ENCODE measurements at places on chromosomes 16 and 17.

DNA sequence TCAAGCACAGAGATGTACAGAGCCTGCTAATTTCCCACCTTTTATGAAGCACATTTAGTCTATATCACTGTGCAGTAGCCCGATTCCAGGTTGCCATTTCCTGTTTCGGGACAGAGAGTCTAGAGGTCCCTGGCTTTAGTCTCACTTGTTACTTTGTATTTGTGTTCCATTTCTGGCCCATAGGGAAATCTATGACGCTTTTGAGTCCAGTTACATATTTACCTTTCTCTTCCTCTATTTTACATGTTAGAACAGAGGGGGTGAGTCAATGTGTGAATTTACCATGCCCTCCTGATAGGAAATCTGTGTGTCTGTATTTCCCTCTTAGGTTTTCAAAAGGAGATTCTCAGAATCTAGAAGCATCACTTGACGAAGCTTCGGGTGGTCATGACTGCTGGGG, 227.1 kb upstream of the ZFHX3 start:
- no peak for DNase-seq

DNA sequence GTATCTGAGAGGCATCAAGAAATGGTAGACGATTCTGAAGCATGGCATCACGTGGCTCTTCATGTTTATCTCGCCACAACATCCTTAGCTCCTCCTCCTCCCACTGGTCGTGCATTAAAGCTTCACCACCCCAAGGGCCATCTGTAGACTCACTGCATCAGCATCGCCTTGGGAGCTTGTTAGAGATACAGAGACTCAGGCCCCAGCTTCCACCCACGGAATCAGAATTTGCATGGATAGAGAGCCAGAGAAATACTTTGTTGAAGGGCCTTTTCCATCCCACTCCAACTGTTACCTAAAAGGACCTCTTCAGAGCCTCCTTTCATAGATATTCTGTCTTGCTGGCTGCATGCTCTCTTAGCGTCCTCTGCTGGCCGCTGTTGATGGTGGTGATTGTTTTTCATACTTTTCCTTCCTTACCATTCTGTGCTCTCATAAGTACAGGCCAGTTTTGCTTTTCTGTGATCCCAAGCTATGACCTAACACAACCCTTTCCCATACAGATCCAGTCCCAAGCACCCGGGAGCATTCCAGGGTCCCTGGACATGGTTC, 1049.4 kb upstream of the EEF2KMT start:
- no peak for DNase-seq

DNA sequence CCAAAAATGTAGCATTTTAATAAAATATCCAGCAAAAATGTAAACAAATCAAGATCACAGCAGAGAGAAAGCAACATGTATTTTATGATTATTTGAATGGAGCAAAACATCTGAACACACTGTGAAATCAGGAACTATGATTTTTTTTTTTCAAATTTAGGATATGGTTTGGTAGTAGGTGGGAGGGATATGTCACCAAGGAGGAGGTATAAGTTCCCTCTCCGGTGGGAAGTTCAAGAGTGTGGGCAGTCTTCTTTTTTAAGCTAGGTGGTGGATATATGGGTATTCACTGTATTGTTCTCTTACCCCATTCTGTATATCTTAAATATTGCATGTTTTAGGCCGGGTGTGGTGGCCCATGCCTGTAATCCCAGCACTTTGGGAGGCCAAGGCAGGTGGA, 10.2 kb downstream of the CDR2 start:
- DNase-seq = no peak

- DNase-seq = no peak
Observed at GRCh38 chr16:6913566-6913965, 419.1 kb upstream of the RBFOX1 start.

DNA sequence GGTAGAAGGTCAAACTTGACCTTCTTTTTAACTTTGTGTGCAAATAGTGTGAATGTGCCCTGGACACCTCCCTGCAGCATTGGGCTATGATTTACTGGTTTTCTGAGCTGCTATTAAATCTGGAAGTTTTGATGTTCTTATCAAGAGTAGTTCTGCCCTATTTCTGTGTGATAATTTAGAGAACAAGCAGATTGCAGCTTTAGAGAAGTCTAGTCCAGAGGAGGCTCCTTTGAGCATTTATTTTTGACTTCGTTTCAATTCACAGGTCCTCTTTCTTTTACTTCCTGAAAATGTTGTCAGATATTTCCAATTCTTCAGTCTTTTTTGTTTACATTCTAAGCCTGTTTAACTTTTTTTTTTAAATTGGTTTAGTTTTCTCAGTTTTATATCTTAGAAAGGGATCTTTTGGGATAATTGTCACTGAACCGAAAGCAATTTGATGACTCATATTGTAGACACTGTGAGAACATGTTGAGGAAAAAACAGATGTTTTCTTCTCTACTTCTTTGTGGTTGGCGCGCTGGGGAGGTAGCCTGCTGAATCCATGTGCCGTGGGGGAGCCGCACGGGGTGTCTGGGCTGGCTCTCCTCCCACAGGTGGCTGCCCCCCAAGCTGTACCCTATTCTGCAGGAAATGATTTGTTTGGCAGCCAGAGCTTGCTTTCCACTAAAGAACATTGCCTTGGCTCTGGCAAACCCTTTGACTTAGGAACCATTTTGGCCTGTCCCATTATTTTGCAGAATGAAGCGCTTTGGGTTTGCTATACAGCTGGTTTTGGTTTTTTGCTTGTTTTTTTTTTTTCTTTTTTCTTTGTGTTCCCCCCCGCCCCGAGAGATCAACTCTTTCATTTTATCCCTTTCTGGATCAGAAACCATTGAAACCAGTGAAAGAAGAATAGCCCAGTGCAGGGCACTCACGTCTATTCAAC, 53.4 kb downstream of the MFSD11 start:
- no peak for DNase-seq

GRCh38 chr16:27273330-27273669, 4.7 kb upstream of the NSMCE1 start:
- DNase-seq = no peak

DNA sequence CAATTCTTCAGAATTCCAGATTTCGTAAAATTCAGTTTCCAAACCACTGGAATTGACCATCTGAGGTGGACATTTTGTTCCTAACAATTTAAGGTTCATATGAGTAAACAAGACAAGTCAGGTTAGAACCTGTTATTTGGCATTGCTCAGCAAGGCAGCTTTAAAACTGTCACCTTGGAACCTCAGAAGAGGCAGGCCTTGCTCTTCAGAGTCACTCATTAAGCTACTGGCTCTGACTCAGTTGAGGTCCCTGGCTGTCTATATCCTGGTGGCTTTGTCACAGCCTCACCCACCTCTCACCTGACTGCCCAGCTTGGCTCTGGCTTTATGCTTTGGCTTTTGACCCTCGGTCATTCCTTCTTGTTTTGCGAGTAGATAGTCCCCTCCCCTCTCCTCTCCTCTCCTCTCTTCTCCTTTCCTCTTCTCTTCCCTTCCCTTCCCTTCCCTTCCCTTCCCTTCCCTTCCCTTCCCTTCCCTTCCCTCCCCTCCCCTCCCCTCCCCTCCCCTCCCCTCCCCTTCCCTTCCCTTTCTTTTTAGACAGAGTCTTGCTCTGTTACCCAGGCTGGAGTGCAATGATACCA, 238.4 kb downstream of the SHISA9 start:
- no peak for DNase-seq

DNA sequence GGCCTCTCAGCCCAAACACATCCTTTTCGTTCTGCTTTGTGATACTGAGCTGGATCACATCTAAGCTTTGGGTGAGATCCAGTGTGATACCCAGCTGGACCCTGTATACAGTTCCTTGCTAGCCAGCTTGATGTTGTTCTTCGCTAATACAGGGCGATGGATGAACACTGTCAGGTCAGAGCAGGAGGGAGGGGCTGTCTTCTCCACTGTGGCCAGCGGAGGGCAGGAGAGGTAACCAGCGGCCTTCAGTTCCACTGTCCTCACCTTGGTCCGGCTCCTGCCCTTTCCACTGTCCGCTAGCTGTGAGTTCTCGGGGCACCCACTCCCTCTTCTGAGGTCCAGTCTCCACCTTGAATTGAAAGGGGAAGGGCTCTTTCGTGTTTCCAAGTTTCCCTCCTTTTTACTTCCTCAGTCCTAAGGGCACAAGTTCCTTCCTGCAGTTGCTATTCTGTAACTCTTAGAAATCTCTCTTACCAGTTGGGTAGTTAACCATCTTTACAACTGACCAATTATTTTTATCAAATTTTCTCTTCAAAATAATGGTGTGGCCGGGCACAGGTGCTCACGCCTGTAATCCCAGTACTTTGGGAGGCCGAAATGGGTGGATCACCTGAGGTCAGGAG, 3.0 kb upstream of the ZNF213 start:
- no peak for DNase-seq

DNA sequence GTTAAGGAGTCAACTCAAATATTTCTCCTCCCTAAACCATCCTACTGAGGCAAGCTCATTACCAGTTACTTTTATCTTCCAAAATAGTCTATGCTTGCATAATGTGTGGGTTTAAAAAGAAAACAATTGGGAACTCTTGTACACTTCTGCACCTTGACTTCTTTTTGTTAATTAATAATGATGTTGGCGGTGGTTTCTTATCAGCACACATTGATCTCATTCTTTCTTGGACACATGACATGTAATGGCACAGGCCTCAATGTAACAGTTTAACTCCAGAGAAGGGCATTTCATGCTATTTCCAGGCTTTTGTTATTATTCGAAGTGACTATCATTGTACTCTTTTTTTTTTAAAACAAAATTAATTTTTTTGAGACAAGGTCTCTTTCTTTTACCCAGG, 7.8 kb downstream of the PLCG2 start:
- DNase-seq = no peak

DNA sequence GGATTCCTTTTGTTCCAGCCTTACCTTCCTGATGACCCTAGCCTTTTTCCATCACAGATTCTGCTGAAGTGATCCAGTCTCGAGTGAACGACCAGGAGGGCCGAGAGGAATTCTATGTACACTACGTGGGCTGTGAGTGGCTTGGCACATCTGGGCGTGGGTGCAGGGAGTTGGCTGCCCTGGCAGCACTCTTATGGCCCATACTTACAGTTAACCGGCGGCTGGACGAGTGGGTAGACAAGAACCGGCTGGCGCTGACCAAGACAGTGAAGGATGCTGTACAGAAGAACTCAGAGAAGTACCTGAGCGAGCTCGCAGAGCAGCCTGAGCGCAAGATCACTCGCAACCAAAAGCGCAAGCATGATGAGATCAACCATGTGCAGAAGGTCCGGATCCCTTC, 2.7 kb downstream of the KAT8 start:
- DNase-seq = no peak

GRCh38 chr17:81118308-81119221, 46.7 kb upstream of the PVALEF start:
- no peak for DNase-seq

GRCh38 chr17:32525122-32525521, 38.3 kb downstream of the CDK5R1 start:
- no peak for DNase-seq

GRCh38 chr17:82851381-82851780, 11.6 kb upstream of the ZNF750 start:
- no peak for DNase-seq

GRCh38 chr17:57215317-57215716, 41.0 kb upstream of the MSI2 start:
- no peak for DNase-seq

DNA sequence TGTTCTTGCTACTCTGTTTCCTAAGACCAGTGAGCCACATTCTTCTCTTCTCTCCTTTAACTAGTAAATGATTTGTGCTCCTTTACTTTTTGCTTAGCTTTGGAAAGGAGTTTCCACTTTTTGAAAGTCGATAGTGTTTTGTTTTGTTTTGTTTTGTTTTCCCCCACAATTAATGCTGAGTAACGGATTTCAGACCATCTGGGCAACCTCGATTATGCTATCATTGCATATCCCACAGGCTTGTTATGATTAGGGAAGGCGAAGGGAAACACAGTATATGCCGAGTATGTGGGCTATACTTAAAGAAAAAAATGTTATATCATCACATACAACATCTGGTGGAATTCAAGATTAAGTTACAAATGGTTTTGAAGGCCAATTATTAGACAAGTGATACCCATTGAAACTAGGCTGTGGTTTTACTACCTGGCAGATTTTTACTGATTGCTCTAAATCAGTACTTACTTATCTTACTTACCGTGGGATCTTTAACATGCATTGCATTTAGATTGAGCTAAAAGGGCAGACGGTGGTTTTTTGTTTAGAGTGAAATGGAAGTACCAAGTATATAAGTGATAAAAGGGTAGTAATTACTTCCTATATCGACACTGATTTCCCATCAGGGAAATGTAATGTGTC, 361.3 kb upstream of the SOX9 start:
- no peak for DNase-seq

DNA sequence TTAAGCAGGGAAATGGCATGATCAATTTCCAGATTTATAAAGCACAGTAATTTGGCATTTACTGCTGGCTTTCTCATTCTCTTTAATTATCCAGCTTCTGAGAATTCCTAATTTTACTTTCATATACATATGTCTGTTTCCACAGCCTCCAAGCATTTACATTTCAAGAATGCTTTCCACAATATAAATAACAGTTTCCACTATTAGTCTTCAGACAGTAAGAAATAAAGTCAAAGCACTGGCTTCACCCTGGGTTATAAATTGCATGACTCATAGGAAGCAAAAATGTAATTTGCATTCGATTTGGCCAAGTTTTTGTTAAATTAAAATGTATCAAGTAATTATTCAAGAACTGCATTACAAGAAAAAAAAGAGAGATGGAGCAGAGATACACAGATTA, 53.5 kb downstream of the MPHOSPH6 start:
- DNase-seq = no peak

DNA sequence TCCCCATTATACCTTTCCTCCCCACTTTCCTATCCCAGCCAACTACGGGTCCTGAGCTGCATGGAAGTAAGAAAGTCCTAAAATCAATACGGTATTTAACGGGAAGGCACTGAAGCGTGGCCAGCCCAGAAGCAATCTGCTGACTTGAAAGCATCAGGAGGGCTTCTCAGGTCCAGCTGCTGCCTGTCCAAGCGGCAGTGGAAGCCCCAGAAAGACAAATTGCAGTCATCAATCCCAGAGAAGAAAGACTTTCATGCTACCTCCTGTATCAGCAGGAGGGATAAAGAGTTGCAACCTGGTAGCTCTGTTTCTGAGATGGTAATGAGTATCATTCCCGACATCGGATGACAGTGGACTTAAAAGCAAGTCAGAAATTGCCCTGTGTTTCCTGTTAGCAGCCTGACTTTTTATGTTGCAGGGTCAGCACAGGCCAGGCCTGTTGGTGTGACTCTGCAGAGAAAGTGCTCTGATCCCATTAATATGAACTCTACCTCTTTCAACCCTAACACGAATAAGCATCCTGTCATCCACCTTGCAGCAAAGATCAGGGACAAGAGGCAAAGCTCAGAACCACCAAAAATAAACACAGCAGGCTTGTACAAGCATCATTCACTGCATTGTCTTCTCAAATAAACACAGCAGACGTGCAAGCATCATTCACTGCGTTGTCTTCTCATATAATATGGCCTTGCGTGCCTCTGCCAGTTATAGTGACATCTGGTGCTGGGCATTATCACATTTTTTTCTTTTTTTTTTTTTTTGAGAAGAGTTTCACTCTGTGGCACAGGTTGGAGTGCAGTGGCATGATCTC, 358.6 kb upstream of the CDH11 start:
- DNase-seq = no peak

- DNase-seq = no peak
Observed at GRCh38 chr16:66422366-66422765, 4.7 kb upstream of the BEAN1 start.

Measured in occipital lobe (tissue), 3 donors.